Inflammatory macrophage treated with lipopolysaccharide for 1 hour (primary cell): ENCODE measurements at places on chromosomes 1 and 21.

DNA sequence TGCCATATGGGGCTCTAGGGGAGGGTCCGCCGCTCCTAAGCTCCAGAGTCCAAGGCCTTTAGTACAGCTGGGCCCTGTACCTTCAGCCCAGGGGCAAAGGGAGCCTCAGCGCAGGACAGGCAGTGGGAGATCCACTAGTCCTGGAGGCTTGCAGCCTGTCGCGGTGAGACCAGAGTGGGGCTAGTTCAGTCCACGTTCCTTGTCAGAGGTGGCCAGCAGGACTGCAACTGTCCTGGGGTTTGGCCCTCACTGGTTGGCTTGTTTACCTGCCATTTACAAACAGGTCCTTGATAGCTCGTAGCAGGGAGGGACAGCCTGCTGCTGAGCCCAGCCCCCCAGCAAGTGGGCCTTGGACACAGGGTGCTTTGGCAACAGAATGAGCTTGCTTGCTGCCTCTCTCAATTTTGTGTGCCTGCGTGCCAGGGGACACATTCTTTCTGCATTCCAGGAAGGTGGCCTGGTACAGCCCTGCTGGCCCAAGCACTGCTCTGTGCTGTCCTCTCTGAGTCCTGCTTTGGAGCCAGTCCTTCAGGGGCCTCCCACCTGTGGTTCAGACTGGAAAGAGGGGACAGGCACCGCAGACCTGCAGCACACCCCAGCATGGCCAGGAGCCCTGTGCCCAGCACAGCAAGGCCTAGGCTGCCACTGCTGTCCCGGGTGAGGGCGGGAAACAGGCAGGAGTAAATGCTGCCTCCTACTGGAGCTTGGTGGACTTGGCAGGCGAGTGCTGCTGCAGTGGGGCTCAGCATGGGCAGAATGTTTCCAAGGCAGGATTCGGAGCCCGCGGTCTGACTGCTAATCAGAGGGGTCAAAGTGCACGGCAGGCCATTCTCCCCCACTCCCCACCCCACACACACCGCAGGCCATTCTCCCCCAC is 15.2 kb downstream of the H6PD start:
- peak; percentile 42 for DNase-seq

- DNase-seq = no peak
Observed at GRCh38 chr21:31426235-31426797, 82.3 kb upstream of the TIAM1 start.

DNA sequence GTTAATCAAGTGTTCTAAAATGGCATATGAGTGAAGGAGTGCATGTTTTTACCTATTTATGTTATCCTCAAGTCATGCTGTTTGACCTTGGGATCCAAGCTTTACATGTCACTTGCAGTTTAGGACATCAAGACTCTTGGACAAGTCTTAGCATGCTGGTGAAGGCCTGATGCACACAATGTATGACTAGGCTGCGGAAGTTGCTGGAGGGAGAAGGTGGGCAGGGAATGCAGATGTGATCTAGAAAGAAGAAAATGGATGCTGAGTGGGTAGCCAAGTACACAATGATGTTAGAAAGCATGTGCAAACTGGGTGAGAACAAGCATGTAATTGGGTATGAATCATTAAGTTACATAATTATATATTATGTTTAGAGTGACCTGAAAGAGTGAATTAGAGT is 301.8 kb downstream of the BRINP2 start:
- no peak for DNase-seq

GRCh38 chr1:54070171-54070837 is 16.9 kb downstream of the TCEANC2 start:
- DNase-seq = peak; percentile 76

DNA sequence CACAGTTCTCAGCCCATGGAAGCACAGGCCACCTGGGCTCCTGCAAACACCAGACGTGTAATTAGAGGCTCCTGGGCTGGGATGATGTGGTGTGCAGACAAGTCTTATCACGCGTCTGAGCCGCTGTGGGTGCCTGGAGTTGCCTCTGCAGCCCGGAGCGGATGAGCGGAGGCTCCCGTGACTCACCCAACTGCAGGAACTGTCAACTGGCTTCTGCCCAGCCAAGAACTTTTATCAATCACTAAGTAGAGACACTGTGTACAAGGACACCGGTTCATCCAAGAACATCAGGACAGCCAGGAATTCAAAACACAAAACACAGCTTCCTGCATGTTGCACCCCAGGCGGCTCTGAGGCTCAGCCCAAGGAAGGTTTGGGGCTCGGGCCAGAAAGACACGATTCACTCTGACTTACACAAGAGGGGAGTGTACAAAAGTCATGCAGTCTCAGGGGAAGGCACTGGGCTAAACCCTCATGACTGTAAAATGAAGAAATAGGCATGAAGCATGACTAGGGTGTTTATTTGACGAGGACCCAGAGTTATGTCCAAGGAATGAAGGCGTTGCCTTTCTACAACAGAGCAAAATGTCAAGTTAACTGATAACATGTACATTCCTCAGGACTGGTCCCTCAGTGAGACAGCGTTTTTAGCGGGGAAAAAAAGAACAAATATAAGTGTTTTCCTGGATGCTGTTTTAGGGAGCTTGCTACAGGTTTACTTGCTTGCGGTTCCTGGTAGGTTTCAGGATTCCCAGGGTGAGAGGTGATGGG is 21.1 kb downstream of the ERRFI1 start:
- peak; percentile 80 for DNase-seq

- peak; percentile 93 for DNase-seq
Observed at GRCh38 chr1:227734856-227735538, at the start of the genes JMJD4 and SNAP47. JMJD4 (minus strand) TSS chr1:227735302; CDS start chr1:227735273, 29 bp downstream. SNAP47 (plus strand) TSS chr1:227735435; CDS start chr1:227747737, 12,302 bp downstream.

DNA sequence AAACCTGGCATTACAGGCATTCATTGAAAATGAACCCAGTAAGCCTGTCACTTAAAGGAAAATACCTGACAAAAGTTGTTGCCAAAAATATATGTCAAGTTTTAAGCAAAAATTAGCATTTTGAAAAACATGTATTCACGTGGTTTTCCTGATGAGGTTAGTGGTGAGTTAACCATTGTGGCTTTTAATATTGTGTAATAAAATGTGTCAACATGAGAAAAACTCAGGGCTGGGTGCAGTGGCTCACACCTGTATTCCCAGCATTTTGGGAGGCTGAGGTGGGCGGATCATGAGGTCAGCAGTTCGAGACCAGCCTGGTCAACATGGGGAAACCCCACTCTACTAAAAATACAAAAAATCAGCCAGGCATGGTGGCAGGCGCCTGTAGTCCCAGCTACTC is 731.4 kb downstream of the KCNT2 start:
- DNase-seq = no peak

DNA sequence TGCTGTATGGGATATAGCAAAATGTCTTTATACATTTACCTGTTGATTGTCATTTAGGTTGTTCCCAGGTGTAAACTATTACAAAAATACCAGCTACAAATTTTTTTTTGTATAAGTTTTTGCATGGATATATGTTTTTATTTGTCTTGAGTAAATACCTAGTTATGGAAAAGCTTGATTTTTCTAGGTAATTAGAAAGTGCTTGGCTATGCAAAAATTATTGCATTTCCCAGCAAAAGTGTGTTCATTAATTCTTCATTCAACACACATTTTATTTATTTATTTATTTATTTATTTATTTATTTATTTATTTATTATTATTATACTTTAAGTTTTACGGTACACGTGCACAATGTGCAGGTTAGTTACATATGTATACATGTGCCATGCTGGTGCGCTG is 22.1 kb downstream of the PDE4B start:
- no peak for DNase-seq

DNA sequence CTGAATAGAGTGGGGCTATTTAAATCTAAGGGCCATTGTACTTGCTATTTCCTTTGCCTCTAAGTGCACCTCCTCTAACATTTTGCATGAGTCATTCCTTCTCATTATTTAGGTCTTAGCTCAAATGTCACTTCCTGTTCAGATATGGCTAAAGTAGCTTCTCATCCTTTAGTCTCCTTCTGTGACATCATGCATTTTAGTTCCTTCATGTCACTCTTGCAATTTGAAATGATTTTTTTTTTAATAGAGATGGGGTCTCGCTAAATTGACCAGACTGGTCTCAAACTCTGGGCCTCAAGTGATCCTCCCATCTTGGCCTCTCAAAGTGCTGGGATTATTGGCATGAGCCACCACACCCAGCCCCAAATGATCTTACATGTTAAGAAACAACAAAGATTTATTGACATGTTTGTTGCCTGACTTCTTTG is 6.6 kb downstream of the TBX19 start:
- peak; percentile 16 for DNase-seq

GRCh38 chr1:58823481-58824010 is 39.7 kb upstream of the JUN start:
- peak; percentile 41 for DNase-seq

GRCh38 chr1:13407811-13408210 is 2.4 kb upstream of the PRAMEF20 start:
- DNase-seq = no peak

DNA sequence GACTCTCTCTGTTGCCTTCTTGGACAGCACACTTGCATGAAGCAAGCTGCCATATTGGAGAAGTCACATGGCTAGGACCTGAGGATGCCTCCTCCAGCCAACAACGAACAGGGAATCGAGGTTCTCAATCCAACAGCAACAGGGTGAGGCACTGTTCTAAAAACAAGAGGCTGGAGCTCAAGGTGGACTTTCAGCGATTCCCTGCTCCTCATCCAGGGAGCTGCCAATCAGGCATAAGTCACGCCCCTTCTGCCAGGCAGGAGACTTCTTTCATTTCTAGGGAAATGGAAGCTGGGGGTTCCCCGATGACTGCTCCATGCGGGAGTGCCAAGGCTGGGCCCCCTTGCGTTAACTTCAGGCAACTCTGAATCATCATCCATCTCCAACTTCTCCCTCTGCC is 22.7 kb upstream of the IFNAR1 start:
- DNase-seq = peak; percentile 85

GRCh38 chr1:36913016-36913415 is 121.3 kb downstream of the GRIK3 start:
- no peak for DNase-seq

- peak; percentile 90 for DNase-seq
Observed at GRCh38 chr1:109193653-109194590, 19.8 kb upstream of the SARS1 start.

GRCh38 chr1:114353262-114353661 is 157.7 kb downstream of the TRIM33 start:
- DNase-seq = peak; percentile 48

DNA sequence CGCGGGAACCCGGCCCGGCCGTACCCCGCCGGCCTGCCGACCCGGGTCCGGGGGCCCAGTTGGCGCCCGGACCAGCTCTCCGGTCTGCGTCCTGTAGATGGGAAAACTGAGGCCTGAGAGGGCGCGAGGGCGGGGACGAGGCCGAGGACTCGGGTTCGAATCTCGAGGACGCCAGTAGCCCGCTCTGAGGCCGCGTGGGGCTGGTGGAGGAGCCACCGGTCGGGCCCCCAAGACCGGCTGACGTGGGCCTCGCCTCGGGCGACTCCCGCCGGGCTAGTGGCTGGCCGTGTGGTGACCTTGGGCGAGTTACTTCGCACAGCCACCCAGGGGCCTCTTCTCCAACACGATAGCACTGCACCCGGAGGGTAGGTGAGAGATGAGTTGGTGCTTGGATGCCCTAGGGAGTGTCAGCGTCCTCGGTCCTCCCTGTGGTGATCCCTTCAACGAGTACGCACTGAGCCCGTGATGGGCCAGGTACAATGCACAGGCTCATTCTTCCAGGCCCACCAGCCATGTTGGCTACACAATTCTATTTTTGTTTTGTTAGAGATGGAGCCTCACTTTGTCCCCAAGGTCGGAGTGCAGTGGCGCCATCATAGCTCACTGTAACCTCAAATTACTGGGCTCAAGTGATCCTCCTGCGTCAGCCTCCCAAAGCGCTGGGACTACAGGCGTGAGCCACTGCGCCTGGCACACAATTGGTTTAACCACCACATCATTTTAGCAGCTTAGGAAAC is 404 bp upstream of the SCMH1 start:
- no peak for DNase-seq

DNA sequence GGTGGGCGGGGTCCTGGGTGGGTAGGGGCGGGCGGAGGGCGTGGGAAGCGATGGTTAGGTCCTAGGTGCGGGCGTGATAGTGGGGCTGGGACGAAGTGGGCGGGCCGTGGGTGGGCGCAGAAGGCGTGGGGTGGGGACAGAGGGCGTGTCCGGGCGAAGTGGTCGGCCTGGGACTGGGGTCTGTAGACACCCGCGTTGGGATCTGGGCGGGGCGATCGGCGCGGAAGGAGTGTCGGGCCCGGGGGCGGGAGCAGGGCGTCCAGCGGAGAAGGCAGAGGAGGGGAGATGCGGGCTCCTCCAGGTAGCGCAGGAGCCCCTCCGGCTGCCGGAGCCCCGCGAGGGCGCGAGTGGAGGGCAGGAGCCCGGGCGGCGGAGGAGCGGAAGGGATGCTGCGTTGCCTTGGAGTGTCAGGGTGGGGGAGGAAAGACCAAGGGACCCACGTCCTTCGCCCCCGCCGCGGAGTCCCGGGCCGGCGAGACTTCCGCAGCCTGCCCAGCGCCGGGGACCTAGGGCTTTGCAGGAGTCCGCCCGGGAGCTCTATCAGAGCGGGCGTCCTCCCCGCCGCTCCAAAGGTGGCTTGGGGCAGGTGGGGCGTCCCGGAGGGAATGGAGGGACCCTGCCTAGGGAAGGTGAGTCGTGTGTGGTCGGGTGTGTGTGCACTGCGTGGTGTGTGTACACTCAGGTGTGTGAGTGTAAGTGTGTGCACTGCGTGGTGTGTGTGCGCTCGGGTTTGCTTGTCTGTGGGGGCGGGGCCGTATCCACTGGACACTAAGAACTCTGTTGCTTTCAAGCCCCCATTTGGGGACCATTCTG is 27.0 kb upstream of the PRSS38 start:
- no peak for DNase-seq

DNA sequence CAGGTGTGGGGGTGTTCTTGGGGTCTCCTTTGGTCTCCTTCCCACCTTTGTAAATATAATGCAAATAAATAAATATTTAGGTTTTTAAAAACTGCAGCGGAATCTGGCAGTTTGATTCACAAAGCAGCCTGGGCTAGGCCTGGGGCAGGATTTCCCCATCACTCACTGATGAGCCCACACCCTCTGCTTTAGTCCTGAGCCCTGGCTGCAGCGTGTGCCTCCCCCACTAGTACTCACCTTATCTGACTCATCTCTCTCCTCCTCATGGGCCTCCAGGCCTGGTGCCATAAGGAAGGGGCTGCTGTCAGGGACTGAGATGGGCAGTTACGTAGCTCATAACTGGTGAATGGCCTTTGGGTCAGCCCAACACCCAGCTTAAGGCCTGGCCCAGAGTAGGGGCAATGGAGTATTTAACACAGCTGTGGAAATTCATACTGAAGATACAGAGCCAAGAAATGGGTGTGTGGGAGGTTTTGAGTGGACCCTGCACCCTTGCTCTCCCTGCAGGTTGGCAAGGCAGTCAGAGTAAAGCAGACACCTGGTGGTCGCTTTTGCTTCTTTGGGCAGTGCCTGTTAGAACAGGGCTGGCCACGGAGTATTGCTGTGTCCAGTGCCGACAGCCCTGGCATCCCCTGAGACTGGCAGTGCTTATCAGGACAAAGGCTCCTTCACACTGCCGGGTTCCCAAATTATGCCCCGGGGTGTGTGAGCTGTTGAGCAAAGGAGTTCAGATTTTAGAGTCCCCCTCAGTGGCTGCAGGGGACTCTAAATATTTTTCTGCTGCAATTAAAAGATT is 39.7 kb downstream of the AZIN2 start:
- DNase-seq = no peak
